ENCODE measurements at places on chromosomes 12 and 14.

- no peak for DNase-seq
These were observed 99.8 kb downstream of the DAD1 start for GRCh38 chr14:22489244-22489545.

GRCh38 chr12:88416786-88417185, 163.5 kb downstream of the KITLG start:
- DNase-seq: no peak

GRCh38 chr12:100265732-100266584, 921 bp downstream of the DEPDC4 start:
- no peak for DNase-seq

DNA sequence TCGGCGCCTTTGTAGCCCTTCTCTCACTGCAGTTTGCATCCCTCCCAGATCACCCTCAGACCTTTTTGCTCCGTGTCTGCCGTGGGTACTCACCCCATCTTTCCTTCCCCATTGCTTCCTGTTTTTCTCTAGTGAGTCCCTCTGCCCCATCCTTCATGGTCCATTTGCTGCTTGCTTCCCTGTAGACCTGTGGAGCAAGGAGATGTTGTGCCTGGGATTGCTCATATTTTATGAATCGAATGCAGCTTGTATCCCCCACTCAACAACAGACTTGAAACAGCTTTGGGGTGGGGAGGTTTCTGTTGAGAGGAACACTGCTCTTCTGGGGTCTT, 661 bp downstream of the DENR start:
- no peak for DNase-seq

DNA sequence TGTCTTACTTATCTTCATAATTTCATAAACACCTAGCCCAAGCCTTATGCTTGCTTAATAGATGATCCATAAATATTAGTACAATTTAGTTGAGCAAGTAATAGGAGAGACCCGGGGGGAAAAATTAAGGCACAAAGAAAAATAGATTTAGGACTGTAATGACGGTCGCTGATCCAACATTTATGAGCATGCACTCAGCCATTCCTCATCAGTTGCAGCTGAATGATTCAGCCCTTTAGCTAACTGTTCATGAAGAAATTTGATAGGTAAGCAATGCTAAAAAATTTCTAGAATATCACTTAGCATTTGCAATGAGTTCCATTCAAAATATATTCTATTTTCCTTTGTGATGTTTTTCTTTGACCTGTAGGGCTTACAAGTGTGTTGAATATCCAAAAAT, 163.2 kb downstream of the PTPRO start:
- no peak for DNase-seq

DNA sequence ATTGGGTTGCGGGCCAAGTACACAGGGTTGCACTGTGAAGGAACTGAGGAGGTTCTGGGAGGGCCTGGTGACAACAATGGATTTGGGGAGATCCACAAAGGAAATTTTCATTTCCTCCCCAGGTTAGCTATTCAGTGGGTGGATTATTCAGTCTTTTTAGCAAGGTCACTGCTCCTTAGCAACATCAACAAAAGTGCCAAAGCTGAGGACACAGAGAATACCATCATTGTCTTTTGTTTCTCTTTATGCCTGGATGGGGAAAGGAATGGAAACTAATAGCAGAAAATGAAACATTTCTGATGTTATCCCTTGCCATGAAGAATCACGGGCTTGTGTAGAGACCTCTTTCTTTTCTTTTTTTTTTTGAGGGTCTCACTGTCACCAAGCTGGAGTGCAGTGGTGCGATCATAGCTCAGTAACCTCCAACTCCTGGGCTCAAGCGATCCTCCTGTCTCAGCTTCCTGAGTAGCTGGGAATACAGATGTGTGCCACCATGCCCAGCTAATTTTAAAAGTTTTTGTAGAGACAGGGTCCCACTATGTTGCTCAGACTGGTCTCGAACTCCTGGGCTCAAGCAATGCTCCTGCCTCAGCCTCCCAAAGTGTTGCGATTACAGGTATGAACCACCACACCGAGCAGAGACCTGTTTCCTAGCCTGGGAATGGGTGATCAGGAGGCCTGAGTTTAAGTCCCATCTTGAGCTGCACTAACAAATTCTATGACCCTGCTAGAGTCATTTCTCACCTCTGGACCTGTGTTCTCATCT, 6.5 kb downstream of the PPP1R3E start:
- no peak for DNase-seq

- peak; percentile 74 for DNase-seq
These were observed 5.1 kb downstream of the ARHGDIB start for GRCh38 chr12:14956024-14956891.

DNA sequence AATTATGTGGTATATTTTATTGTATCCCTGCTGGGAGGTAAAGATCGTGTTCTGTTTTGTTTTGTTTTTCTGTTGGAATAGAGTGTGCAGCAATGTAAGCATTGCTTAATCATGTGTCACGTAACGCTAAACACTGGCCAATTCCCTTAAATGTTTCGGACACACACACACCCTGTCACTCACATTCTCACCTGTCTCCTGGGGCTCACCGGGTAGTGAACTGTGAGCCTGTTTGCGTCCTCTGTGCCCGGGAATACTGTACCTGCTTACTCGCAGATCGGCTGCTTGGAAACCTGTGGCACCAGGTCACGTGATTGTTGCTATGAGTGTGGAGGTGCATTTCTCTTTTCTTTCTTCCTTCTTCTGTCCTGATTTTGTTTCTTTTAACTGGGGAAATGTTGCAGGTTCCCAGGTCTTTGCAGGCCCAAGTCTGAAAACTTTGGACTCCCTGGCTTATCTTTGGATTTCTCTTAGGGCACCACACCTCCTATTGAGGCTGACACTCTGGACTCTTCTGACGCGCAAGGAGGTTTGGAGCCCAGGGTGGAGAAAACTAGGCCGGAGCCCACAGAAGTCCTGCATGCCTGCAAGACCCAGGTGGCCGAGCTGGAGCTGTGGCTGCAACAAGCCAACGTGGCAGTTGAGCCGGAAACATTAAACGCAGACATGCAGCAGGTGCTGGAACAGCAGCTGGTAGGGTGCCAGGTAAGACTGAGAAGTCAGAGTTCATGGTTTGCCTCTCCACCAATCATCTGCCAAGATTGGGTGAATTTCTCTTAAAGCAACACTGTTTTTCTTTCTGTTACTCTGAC, 181.1 kb downstream of the ESR2 start:
- no peak for DNase-seq

DNA sequence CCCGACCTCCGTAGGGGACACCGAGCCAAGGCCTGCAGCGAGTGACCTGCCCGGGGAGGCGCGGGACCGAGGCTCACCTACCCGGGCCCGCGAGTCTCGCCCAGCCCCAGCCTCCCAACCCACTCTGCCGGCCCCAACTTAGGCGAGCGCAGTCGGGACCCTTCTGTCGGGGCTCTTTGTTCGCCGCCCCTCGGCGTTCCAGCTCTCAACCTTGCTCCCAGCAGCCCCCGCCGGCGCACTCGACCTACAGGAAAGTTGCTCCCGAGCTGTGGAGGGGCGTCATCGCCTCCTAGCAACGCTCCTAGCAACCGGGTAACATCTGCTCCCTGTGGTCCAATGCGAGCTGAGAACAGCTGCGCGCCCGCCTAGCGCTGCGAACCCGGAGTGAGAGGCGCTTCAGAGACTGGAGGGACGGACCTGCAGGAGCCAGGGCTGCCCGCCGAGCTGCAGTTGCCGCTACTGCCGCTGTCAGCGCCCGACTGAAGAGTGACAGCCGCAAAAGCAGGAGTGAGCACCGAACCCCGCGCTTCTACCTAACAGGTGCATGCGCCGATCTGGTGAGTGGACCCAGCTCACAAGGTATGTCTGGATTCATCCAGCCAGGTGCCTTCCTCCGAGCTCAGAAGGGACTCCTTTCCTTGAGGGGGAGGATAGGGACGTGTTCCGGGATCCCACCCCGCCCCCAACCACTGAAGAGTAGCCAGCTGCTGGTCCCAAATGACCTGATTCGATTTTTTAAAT, 355.0 kb downstream of the SNAPC1 start:
- DNase-seq: no peak

All from suppressor macrophage treated with lipopolysaccharide for 4 hours (primary cell).